ENCODE measurements at places on chromosomes 6 and 20.

DNA sequence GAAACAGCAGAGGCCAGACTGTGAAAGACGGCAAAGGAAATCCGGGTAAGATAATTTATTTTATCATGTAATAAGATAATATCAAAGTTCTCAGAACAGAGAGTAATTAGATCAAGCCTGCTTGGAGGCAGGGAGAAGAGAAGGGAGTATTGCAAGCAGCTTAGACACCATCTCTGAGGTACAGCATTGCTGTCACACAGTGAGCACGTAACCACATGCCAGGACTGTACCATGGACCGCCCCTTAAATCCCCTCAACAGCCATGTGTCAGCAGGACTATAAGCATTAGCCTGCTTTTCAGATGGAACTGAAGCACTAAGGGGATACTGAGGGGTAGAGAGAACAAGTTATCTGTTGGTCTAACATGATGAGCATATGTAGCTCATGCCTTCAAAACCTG, 141.5 kb downstream of the C6orf118 start:
- DNase-seq, result no peak

DNA sequence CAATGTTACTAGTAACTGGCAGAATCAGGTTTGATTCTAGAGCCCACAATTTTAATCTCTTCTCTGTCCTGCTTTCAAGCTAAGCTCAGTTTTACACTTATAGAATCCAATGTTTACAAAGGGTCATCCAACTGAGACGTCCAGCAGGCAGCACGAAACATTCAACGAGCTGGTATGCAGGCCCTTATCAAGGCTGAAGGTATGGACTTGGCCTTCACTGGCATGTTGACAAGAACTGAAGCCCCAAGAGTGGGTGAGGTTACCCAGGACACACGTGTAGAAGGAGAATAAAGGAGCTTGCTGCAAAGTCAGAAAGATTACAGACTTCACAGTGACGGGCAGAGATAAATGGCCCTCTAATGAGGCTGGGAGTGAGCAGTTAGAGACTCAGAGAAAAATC, 187.4 kb downstream of the KIF16B start:
- DNase-seq, result no peak

GRCh38 chr20:2386516-2387179, 5.9 kb downstream of the TGM6 start:
- no peak for DNase-seq

- peak; percentile 18 for DNase-seq
Measured at GRCh38 chr20:36116807-36117441, 37.6 kb upstream of the EPB41L1 start.

DNA sequence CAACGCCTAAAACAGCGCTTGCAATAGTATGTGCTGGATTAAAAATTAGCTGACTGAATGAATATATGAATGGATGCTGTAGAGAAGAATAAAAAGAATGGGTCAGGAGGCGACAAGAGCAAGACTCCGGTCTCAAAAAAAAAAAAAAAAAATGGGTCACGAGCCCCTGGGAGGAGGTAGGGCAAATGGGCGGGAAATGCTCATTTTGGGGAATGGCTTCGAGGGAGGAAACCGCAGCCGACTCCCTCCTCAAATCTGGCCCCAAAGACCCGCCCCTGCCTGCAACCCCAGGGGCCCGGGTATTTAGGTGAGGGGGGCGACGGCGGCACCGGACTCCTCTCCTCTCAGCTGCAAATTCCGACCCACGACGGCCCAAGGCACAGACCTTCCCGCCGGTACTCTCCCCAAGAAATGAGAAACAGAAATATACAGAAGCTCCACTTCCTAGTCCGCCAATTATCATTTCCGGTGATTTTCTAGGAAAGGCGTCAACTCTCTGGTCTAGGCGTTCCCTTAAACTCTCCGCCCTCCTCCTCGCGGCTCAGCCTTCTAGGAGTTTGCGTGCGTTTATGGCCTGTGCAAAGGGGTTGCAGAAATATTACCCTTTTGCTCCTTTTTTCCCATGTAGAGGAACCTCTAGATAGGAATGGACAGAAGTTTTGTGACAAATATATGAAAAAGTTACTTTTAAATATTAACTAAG, at the start of gene ZNF311:
Gene ZNF311, minus strand, starts transcription at position 133 of the 703 bp plus-strand sequence. CDS start 1,361 bp downstream, outside the sequence.
- DNase-seq, result no peak

- DNase-seq, result no peak
Measured at GRCh38 chr6:20657274-20657800, 123.1 kb downstream of the CDKAL1 start.

DNA sequence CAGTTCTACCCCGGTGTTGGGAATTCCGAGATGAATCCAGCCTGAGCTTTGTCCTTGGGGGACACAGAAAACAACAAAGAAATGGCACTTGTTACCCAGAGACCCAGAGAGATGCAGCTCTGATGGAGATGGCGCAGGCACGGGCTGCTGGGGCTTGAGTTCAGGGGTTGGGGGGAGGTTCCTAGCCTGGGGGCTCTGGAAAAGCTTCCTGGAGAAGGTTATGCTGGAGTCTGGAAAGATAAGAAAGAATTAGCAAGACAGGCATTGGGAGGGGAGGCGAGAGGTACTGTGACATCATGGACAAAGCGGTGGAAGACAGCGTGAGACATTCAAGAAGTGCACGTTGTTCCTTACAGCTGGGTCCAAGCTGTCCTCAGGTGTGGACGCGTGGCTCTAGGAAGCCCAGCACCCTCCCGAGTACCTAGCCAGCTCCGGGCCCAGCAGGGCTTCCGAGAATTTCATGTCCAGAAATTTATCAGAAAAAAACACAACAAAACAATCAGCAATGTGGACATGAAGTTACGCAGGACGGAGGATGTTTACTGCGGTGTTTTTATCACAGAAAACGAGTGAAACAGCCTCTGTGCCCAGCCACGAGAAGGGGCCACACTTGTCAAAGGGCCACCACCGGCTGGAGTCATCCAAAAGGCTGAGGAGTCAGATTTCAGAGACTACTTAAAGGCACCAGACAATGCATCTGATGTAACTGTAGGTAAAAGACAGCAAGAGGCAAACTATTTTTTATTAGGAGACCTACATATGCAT, 39.5 kb downstream of the C20orf203 start:
- DNase-seq, result no peak

- no peak for DNase-seq
Measured at GRCh38 chr6:49416195-49416594, 46.9 kb downstream of the MMUT start.

- no peak for DNase-seq
Measured at GRCh38 chr6:156618600-156619205, 158.5 kb upstream of the ARID1B start.

DNA sequence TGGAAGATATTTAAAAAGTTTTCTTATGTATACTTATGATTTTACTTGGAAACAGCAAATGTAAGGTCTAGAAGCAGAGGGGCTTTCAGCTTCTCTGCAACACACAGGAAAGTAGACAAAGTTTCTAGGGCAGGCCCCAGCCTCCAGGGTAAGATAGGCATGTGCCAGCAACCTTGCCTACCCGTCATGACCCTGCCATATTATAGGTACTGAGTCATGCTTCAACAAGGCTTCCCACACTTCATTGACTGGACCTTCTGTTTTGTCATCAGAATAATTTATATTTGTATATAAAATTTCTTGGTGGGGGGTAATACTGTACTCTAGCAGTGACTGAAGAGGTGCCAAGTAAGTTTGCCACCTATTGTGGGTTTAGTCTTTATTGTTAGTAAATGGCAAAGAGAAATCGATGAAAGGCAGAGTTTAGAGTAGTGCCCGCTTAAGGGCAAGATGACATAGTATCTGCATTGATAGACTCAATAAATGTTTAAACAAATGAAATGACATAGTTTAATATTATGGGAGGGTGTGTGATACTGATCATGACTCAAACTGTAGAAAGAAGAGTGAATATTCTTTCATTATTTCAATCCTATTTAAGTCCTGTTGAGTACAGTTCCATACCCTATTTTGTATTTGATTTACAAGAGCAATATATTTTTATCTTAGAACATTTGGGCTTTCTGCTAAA, 95.6 kb downstream of the JARID2 start:
- no peak for DNase-seq

- no peak for DNase-seq
Measured at GRCh38 chr6:49269190-49269589, 193.9 kb downstream of the MMUT start.

DNA sequence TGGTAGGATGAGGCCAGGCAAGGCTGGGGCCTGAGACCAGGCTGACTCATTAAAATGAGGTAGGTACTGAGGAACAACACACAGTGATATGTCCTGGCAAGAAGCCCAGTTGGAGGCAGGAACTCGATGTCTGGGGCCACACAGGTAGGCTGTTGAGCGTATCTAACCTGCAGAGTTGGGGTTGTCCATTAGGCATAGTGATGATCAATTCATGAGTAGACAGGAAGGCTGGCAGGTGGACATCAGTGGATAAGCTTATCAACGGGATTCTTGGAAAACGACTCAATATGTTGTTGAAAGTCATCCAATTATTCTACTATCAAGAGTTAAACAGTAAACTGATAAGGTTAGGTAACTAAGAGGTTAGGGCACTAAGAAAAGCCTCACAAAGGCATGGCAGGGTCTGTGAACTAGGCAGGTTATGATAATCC, 193.2 kb upstream of the COL21A1 start:
- no peak for DNase-seq

All from T1000 (cell line).